ENCODE measurements at places on chromosomes 5 and 9.

DNA sequence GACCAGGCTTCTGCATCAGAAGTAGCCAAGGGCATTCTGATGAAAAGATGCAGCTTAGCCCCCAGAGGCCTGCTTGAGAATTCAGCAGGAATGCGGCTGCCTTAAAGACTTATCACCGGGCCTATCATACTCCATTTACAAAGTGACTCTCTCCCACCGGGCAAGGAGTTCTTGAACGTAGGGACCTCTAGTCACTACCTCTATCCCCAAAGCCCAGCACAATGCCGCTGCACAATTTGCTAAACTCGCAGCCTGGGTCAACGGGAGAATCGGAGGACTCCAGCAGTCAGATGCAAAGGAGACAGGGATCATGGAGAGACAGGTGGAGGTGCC lies 661 bp downstream of the PDCL start:
- DNase-seq, result no peak

DNA sequence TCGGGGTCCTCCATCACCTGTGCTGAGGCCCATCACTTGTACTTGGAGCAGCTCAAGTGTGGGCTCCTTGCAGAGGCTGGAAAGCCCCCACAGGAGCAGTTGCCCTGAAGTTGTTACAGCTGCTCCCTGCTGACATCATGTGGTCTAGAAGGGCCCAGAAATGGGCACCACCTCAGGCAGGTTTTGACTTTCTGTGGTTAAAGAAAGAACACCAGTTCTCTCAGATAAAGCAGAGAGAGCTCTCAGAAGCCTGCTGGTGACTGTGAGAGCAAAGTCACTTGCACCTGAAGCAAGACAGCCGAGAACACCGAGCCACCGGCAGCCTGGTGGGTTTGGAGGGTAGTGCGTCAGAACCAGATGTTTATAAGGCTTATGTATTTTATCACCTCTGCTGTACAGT lies 70.4 kb downstream of the MVB12B start:
- DNase-seq, result peak; percentile 51

GRCh38 chr9:126383406-126384046 lies 56.9 kb downstream of the MVB12B start:
- DNase-seq, result no peak

DNA sequence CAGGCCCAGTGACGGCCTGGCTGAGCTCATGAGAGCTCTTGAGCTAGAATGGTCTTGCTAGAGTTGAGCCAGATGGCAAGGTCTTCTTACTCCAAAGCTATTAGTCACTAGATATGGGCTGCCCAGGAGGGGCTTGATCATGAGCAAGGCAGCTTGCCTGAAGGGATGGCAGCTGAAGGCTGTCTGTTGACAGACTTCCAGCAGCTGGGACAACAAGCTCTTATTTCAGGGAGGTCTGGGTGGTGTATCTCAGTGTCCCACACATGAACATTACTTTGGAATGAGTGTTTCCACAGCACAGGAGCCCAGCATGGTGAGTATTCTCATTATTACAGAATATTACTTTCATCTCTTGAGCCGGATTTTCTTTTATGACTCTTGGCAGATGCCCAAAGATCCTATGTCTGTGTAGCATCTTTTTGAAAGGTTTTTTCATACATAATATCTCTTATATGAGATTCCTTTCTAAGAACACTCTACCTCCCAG lies 414.1 kb downstream of the ARHGEF28 start:
- DNase-seq, result no peak

DNA sequence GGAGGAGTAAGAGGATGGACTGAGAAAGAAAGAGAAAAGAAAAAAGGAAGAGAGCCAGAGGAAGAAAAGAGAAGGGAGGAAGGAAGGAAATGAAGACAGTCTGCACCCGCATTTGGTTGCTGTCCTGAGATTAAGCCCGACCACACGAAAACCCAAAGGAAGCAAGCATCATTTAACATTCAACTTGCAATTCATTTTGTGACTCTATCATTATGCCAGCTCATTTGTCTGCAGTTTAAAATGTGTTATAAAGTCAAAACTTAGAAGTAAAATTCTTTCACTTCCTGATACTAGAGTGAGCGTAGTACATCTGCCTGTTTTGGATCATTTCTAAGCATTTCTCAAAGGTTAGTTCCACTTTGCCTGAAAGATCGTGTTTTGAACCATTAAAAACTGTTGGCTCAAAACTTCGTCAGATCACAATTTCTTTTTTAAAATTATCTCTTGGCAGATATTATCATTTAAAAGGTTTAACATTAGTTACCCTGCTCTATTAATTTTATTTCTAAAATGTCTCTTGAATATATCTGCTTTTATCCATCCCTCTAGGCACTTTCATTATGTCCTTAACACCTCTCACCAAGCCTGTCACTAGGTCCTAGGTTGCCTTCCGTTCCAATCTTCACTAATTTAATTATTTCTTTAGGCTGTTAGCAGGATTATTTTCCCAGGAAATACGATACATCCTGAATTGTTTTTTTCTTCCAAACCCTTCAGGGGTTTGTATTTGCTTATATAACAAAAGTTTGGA lies 240.9 kb downstream of the TLE4 start:
- no peak for DNase-seq

Measured in activated T-cell treated with anti-CD3 and anti-CD28 coated beads, Interleukin-2, amount 50 U/mL, for 4 hours (primary cell).